ENCODE measurements at places on chromosomes 4 and X. TPM values are rescaled to one million over a fixed set of nuclear protein-coding genes. Genes with fewer than 3 reads are reported as not detected.

DNA sequence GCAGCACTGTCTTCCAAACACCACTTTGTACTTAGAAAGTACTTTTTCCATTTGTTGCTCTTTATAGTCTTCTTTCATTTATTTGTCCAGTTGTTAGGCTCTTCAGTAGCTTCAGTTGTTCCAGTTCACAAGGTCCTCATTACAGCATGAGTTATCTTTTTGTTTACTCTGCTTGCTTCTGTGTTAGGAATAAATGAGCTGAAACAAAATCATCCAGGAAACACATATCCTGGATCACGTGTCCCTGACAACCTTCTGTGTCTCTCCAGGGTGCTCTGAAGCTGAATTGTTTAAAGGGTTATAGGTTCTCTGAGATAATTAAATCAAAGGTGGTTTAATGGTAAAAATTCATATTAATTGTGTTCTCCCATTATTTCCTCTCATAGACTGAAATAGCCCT lies 19.9 kb upstream of the KLHL8 start:
- DNase-seq = no peak

GRCh38 chr4:183256343-183256742 lies 63.7 kb downstream of the CLDN22 start:
- no peak for DNase-seq

Gene GATA1
- not detected for total RNA-seq

Gene HTR2C
- total RNA-seq = not detected

GRCh38 chrX:21408788-21409187 lies 34.6 kb downstream of the CNKSR2 start:
- no peak for DNase-seq
